ENCODE measurements at places on chromosomes 3 and 15. TPM values are rescaled to one million over a fixed set of nuclear protein-coding genes. Genes with fewer than 3 reads are reported as not detected.
A peak's percentile ranks its signal among the peaks of the same experiment; 100 is the strongest.

Gene APEH
- total RNA-seq: 113 TPM

Gene EPHB3
- total RNA-seq: 0.05 TPM

Gene ACSBG1
- total RNA-seq: 0.07 TPM

Gene CPNE9
- 0.20 TPM for total RNA-seq

Gene TMCO5A
- total RNA-seq: not detected

Gene CIB2
- total RNA-seq: 3.5 TPM

- no peak for DNase-seq
- H3K4me1 ChIP-seq: no peaks in the 10 kb centered on the region
- H3K27ac ChIP-seq: no peak overlapping the region
- no peaks in the 10 kb centered on the region for H3K36me3 ChIP-seq
Measured at GRCh38 chr3:144344925-144345548, 373.4 kb downstream of the DIPK2A start.

- no peaks in the 10 kb centered on the region for H3K4me1 ChIP-seq
- no peaks in the 10 kb centered on the region for H3K36me3 ChIP-seq
- peaks cover 6% of the 10 kb centered on the region for H3K27me3 ChIP-seq
Measured at GRCh38 chr15:66599536-66600239, 33.9 kb upstream of the LCTL start.

- no peak overlapping the region for H3K4me3 ChIP-seq
- no peaks in the 10 kb centered on the region for H3K27me3 ChIP-seq
- H3K27ac ChIP-seq: no peak overlapping the region
- no peak for DNase-seq
- no peaks in the 10 kb centered on the region for H3K36me3 ChIP-seq
Measured at GRCh38 chr15:47332481-47332880, 384.8 kb upstream of the SEMA6D start.

GRCh38 chr15:97504031-97504792 lies 456.3 kb upstream of the ARRDC4 start:
- no peaks in the 10 kb centered on the region for H3K27me3 ChIP-seq
- H3K4me3 ChIP-seq: no peak overlapping the region
- DNase-seq: no peak
- H3K4me1 ChIP-seq: no peaks in the 10 kb centered on the region
- no peaks in the 10 kb centered on the region for H3K36me3 ChIP-seq

Gene RPL4
- total RNA-seq: 4,303 TPM

DNA sequence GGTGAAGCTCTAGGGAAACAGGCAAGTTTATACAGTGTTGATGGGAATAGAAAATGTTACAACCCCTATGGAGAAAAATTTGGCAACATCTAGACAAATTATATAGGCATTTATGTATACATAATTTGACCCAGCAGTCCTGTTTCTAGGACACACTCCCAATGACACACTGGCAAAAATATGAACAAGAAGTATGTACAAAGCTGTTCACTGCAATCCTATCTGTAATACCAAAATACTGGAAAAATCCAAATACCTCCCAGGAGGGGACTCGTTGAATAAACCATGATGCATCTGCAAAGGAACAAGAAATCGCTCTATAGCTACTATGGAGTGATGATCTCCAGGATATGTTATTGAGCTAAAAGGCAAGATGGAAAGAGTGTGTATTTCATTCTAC lies 8.5 kb downstream of the BFSP2 start:
- peaks cover 2% of the 10 kb centered on the region for H3K4me1 ChIP-seq
- no peak overlapping the region for H3K4me3 ChIP-seq
- H3K27me3 ChIP-seq: peaks cover 6% of the 10 kb centered on the region
- H3K36me3 ChIP-seq: no peaks in the 10 kb centered on the region
- no peak for DNase-seq

GRCh38 chr15:73367624-73368300 lies 996 bp downstream of the HCN4 start:
- H3K4me1 ChIP-seq: no peaks in the 10 kb centered on the region
- no peak overlapping the region for H3K27ac ChIP-seq
- peaks cover 49% of the 10 kb centered on the region for H3K27me3 ChIP-seq
- H3K36me3 ChIP-seq: no peaks in the 10 kb centered on the region
- no peak for DNase-seq

Gene CFAP20DC
- 1.6 TPM for total RNA-seq

GRCh38 chr3:113097960-113098447 lies 107.2 kb downstream of the GTPBP8 start:
- peaks cover 1% of the 10 kb centered on the region for H3K4me1 ChIP-seq
- H3K27me3 ChIP-seq: no peaks in the 10 kb centered on the region
- DNase-seq: no peak
- no peak overlapping the region for H3K4me3 ChIP-seq
- H3K36me3 ChIP-seq: no peaks in the 10 kb centered on the region
- H3K27ac ChIP-seq: no peak overlapping the region

Gene FRG2C
- not detected for total RNA-seq

Gene CLRN1
- total RNA-seq: not detected

DNA sequence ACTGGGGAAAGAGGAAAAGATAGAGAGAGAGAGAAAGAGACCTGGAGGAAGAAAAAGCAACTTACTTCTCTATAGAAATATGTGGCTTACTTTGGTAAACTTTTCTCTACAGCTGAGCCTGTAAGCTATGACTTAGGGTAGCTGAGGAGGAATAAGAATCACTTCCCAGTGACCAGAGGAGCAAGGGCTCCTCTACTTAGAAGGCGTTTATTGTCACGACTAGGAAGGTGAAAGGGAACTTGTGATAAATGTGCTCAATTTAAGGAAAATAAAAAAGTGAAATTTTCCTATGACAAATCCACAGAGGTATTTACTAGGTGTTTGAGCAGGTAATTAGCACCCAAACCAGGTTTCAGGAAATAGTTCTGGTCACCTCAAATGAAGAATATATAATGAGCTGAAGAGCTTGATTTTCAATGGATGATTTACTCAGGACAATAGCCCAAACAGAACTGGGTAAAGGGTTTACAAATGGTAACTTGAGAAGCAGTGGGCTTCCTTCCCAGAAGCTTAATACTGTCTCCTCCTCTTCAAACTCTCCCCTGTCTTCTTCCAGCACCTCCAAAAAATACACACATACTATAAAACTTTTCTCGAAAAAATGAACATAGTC lies 46.1 kb downstream of the SOX2 start:
- no peaks in the 10 kb centered on the region for H3K36me3 ChIP-seq
- no peak for DNase-seq
- H3K4me3 ChIP-seq: no peak overlapping the region

Gene BCL2A1
- 189 TPM for total RNA-seq

DNA sequence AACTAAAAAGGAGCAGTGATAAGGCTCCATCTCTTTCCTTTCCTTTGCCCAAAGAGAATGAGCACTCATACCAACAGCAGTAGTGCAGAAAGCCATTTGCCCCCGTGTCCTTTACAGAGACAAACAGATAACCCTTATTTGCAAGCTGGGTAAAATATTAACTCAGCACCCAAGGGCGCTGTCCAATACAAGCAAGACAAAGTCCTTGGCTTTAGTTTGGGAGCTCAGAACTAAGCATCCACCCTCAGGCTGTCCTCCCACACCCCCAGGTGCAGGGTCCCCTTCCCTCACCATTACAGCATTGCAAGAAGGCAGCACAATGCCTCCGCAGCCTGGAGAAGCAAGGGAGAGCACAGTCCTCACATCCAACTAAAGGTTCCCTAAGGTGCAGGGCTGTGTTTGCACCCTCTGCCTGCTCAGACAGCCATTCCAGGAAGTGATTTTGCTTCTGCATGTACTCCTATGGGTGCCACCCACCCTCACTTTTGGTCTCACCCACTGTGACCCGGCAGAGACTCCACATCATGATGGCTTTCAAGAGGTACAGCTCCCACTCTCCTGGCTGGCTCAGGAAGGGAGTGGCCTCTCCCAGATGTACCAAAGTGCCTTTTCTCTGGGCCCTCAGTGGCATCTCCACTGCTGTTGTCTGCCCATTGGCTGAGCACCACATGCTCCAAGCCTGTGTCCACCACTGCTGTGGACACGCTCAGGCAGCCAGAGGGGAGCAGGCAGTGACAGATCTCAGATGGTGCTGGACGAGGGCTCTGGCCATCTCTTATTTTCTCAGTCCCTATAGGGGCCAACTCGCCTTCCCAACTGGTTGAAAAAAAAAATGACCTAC lies 34.1 kb upstream of the HES1 start:
- H3K27ac ChIP-seq: peak overlapping the region; percentile 87
- H3K36me3 ChIP-seq: no peaks in the 10 kb centered on the region
- H3K4me1 ChIP-seq: peaks cover 93% of the 10 kb centered on the region
- no peaks in the 10 kb centered on the region for H3K27me3 ChIP-seq

DNA sequence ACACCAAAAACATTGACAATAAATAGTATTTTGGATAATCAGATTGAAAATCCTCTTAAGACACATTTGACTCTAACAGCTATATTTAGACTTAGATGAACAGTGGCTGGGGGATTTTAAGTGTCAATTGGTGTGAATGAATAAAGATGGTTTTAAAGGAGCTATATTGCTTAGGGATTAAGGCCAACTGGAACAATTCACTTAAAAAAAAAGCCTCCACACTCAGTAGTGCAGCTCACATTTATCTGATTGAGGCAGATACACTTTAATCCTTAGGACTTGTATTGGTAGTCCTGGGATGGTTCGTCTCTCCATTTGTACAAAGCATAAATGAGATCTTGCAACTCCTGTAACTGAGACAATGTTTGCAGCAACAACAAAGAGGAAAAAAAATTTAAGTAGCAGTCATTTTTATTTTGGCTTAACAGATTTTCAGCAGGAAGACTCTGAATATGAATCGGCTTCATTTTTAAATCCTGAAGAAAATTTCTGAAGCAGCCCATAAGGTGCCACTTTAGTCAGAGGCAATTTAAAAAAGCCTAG lies 112.0 kb downstream of the UACA start:
- H3K4me1 ChIP-seq: no peaks in the 10 kb centered on the region
- H3K4me3 ChIP-seq: no peak overlapping the region
- peaks cover 14% of the 10 kb centered on the region for H3K27me3 ChIP-seq
- no peak overlapping the region for H3K27ac ChIP-seq
- H3K36me3 ChIP-seq: no peaks in the 10 kb centered on the region
- no peak for DNase-seq

- no peak overlapping the region for H3K4me3 ChIP-seq
- no peaks in the 10 kb centered on the region for H3K4me1 ChIP-seq
- H3K27me3 ChIP-seq: no peaks in the 10 kb centered on the region
Measured at GRCh38 chr15:29018995-29019976, 133.5 kb downstream of the APBA2 start.

DNA sequence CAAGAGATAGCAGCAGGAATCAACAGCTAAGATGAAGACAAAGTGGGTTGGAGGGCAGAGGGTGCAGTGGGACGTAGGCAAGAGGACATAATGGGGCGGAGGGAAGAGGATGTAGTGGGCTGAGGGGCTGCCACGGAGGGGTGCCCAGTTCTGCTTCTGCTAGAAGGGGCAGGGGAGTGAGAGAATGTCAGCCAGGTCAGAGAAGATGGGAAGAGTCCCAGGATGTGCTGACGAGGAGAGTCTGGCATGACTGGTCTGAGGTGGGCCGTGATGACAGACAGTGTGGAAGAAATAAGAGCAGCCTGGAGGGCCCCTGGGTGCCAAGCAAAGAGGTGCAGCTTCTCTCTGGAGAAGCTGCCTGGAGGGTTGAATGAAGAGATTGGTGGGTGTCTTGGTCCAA lies 4.0 kb downstream of the SPSB4 start:
- no peak overlapping the region for H3K4me3 ChIP-seq
- DNase-seq: no peak
- H3K36me3 ChIP-seq: no peaks in the 10 kb centered on the region
- H3K4me1 ChIP-seq: peaks cover 12% of the 10 kb centered on the region
- H3K27ac ChIP-seq: no peak overlapping the region
- peaks cover 26% of the 10 kb centered on the region for H3K27me3 ChIP-seq

Gene MYRIP
- total RNA-seq: 0.20 TPM

DNA sequence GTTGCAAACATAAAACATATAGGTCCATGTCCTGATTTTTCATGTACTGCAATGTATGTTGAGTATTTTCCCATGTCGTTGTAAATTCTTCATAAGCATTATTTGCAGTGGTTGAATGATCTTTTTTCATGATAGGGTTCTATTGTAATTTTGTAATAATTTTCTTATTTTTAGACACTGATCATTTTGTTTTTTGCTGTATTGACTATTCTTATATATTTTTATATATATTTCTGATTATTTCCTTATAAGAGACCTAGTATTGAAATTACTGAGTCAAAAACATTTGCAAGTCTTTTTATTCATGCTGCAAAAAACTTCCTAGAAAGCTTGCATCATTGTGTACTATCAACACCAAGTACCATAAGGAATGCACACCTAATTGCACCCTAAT lies 31.2 kb upstream of the ZNF774 start:
- no peak for DNase-seq
- H3K27ac ChIP-seq: no peak overlapping the region
- H3K36me3 ChIP-seq: no peaks in the 10 kb centered on the region
- no peak overlapping the region for H3K4me3 ChIP-seq
- no peaks in the 10 kb centered on the region for H3K27me3 ChIP-seq

Measured in activated B cell treated with CpG ODN at 0.5 μM for 24 hours (primary cell).